ENCODE measurements at places on chromosomes 3 and 15. TPM values are rescaled to one million over a fixed set of nuclear protein-coding genes. Genes with fewer than 3 reads are reported as not detected.

The PROK2 gene
- not detected for total RNA-seq

The TGM4 gene
- total RNA-seq = not detected

- no peaks in the 10 kb centered on the region for H3K4me1 ChIP-seq
- peaks cover 20% of the 10 kb centered on the region for H3K36me3 ChIP-seq
- H3K27ac ChIP-seq = no peak overlapping the region
- no peaks in the 10 kb centered on the region for H3K27me3 ChIP-seq
- H3K4me3 ChIP-seq = no peak overlapping the region
- no peak for DNase-seq
Observed at GRCh38 chr15:25954398-25954797, 91.3 kb upstream of the ATP10A start.

DNA sequence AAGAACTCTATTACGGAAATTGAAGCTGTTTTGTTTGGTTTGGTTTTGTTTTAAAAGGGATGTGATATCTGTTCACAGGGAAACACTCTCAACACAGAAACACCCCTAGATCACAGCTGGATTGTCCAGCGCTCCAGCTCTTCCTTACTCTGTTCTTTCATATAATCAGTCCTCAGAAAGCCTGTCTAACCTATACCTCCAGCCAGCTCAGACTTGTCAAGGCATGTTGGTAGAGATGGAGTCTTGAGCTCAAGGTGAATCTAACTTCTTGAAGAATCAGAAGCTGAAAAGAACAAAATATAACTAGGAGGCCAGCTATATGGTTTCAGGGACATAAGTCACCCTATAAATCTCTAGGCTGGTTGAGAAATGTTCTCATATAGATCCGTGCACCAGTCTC is 110.2 kb upstream of the EPHA3 start:
- H3K27ac ChIP-seq = no peak overlapping the region
- H3K36me3 ChIP-seq = no peaks in the 10 kb centered on the region
- H3K27me3 ChIP-seq = no peaks in the 10 kb centered on the region
- no peak for DNase-seq

All from glutamatergic neuron (in vitro differentiated cells).